H4 (cell line): ENCODE measurements at places on chromosomes 7 and 10. TPM values are rescaled to one million over a fixed set of nuclear protein-coding genes. Genes with fewer than 3 reads are reported as not detected.
A peak's percentile ranks its signal among the peaks of the same experiment; 100 is the strongest.

Gene ACTR3C
- 0.23 TPM in 1 of 2 replicates, not detected in the other for total RNA-seq

DNA sequence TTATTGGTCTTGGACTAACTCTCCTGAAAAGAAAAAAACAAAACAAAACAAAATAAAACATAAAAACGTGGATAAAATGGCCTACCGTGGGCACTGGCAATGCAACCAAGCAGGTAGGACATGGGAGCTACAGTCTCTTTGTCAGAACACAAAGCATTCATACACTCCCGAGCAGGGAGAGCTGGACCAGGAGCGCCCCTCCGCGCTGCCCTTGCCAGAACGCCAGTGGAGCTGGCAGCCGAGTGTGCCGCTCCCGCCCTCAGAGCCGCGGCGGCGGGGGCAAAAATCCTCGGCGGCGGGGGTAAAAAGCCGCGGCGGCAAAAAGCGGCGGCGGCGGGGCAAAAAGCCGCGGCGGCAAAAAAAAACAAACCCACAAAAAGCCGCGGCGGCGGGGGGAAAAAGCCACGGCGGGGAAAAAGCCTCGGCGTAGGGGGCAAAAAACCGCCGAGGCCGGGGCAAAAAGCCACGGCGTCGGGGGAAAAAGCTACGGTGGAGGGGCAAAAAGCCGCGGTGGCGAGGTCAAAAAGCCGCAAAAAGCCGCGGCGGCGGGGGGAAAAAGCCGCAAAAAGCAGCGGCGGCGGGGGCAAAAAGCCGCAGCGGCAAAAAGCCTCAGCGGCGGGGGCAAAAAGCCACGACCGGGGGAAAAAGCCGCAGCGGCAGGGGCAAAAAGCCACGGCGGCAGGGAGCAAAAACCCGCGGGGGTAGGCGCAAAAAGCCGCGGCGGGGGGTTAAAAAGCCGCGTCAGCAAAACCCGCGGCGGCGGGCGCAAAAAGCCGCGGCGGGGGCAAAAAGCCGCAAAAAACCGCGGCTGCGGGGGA lies 418.1 kb downstream of the ZNF716 start:
- no peak for DNase-seq

- peak; percentile 15 for DNase-seq
Observed at GRCh38 chr10:104614245-104614831, 26.8 kb upstream of the SORCS3 start.

DNA sequence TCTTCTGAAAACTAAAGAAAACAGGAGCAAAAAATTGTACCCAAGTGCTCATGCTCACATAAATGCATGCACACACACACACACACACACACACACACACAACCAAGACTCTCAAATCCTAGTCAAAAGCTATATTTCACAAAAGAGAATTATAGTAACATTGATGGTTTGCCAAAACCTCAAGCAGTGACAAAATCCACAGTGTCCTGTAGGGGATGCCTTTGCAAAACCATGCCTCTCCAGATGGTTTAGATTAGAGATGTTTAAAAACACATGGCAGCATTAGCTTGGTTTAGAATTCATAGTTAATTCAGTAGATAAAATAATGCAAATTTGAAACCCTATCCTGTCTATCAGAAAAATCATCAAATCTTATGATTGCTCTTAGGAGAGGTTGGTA lies 232.2 kb downstream of the DYNC1I1 start:
- peak; percentile 86 for DNase-seq

Gene HOXA3
- 1.1 and 5.5 TPM in 2 replicates for total RNA-seq

DNA sequence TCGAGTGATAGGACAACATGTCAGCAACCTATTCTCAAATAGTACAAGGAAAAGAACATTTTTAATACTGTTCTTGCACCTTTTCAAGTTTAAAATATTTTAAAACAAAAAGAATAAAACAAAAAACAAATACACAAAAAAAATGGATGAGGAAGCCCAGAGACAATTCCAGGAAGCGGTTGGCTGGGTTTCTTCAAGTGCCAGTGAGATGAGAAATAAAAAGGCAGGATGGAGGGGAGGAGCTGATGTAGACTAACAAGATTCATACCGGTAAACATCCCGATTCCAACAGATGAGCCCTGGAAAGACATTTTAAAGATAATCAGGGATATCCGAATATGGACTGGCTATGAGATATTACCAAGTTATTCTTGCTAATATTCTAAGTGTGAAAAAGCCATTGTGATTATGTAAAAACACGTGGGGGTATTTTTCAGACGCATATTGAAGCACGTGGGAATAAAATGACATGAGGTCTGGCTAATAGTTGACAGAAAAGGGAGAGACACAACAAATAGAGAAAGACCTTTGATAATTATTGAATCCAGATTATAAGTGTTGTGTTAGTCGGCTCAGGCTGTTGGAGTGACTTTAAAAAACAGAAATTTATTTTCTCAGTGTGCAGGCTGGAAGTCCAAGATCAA lies 101.3 kb upstream of the LRRC4 start:
- no peak for DNase-seq

DNA sequence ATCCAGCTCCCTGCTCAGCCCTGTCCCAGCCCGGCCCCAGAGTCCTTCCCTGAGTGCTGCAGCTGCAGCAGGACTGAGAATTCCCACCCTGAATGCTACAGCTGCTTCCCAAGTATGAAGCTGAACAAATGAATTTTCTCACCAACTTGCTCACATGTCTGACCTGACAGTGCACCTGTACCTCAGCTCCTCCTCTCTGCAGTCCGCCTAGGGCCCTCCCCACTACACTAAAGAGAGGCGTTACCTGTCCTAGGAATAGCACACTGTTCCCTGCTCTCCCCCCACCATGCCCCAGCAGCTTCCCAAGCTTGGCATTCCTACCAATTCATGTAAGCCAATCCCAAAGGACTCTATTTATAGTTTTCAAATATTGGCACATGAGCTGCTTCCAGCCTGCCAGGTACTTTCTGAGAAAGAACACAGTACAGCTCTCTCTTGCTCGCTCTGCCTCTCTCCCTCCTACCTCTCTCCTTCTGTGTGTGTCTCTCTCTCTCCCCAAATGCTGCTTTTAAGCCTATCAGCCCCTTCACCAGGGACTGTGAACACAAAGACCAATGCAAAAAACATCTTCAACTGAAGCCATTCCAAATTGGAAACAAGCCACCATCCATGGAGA lies 400.1 kb downstream of the TNS3 start:
- no peak for DNase-seq
